ENCODE measurements at places on chromosomes 4 and X. TPM values are rescaled to one million over a fixed set of nuclear protein-coding genes. Genes with fewer than 3 reads are reported as not detected.

Gene CFAP299
- not detected for total RNA-seq

Gene BLTP1
- 33.4 TPM for total RNA-seq

Gene NHS
- total RNA-seq: 1.3 TPM

Gene TAB3
- total RNA-seq: 15.2 TPM

Gene MAGEA9B
- total RNA-seq: not detected

Gene UGT2A1
- total RNA-seq: not detected

Gene TSPAN7
- 32.1 TPM for total RNA-seq

Gene CT45A3
- not detected for total RNA-seq

Gene RIPPLY1
- total RNA-seq: not detected

Gene CTAG1A
- total RNA-seq: not detected

Gene ENPEP
- total RNA-seq: 2.2 TPM

Gene BGN
- total RNA-seq: 58.0 TPM

Gene SCD5
- 3.1 TPM for total RNA-seq

Gene ZAR1
- total RNA-seq: not detected

Gene MYOZ2
- total RNA-seq: 760 TPM

Gene SULT1E1
- not detected for total RNA-seq

Gene FRMD7
- total RNA-seq: not detected

Gene IGSF1
- total RNA-seq: 2.0 TPM

Gene NOCT
- total RNA-seq: 7.4 TPM

Gene UGT2B7
- not detected for total RNA-seq

Gene MECP2
- 39.3 TPM for total RNA-seq

Gene UGT2B11
- not detected for total RNA-seq

Gene NEIL3
- total RNA-seq: not detected

Gene SSX2
- not detected for total RNA-seq

Gene TCEAL6
- total RNA-seq: not detected

Gene AR
- 26.5 TPM for total RNA-seq

Gene TCEANC
- 4.7 TPM for total RNA-seq

Measured in heart right ventricle (tissue), 16 donors.